ENCODE measurements at places on chromosomes 7 and 10.
A peak's percentile ranks its signal among the peaks of the same experiment; 100 is the strongest.

- peak; percentile 41 for DNase-seq
These were observed 75.7 kb downstream of the IMMP2L start for GRCh38 chr7:111486472-111487142.

GRCh38 chr10:30812018-30812851, 182.7 kb upstream of the LYZL2 start:
- peak; percentile 91 for DNase-seq

DNA sequence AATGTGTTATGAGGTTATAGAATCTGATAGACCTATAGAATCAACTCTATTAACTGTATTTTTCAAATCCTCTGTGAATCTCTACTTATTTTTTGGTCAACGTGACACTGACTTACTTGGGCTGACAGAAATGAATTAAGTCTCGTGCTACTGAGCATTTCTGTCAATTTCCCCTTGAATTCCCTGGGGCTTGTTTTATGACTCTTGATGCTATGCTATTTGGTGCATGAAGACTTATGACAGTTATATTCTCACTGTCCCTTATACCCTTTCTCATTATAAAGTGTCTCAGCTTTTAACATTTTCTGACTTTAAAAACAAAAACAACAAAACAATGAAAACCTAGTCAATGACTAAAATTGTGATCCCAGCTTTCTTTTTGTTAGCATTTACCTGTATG, 68.5 kb upstream of the OPALIN start:
- no peak for DNase-seq

DNA sequence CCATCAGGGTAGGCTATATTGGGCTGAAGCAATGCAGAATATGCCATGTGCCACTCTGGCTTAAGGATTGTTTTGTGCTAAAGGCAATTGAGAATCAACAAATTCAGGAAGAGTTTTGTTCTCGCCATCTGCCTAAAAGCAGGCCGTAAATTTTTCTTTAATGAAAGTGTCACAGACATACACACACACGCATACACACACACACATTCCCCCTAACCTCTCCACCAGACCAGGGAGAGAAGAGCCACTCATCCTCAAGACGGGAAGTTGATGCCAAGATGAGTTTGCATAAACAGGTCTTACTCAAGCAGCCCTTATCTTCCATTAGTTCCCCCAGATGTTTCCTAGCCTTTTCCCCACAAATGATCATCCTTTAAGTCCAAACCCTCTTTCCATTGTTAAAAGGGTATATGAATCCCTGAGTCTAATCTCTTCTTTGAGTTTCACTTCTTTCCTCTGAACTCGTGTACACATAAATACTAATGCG, 59.6 kb upstream of the TRIM24 start:
- DNase-seq, result no peak

GRCh38 chr7:33143996-33144718, 14.8 kb downstream of the BBS9 start:
- no peak for DNase-seq

DNA sequence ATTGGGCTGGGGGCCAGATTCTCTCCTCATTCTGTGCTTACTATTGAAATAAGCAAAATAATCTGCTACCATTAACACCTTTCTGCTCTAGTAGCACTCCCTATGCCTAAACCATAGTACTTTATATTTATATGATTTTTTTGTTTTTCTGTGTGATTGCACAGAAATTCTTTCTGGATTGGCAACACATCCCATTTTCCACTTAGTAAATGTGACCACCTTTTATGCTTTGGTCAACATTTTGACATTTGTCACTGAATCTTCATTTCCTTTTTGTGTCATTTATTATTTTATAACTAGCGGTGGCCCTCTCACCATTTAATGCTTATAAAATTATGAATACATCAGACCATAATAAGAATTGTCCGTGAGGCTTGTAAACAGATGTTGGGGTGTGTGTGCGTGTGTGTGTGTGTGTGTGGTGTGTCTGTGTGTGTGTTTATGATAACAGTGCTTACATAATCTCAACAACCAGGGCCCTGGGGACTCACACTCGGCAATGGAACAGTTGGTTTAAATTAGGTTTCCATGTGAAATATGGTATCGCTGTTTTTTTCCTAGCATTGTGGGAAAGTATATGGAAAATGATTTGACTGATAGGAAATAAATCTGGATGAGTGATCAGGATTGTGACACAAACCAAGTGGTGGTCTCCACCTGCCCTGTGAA, 138.9 kb downstream of the NOC3L start:
- peak; percentile 26 for DNase-seq

GRCh38 chr10:46020344-46020657, 10.1 kb downstream of the NCOA4 start:
- no peak for DNase-seq

GRCh38 chr10:124983321-124983720, 41.4 kb downstream of the ZRANB1 start:
- DNase-seq, result no peak

DNA sequence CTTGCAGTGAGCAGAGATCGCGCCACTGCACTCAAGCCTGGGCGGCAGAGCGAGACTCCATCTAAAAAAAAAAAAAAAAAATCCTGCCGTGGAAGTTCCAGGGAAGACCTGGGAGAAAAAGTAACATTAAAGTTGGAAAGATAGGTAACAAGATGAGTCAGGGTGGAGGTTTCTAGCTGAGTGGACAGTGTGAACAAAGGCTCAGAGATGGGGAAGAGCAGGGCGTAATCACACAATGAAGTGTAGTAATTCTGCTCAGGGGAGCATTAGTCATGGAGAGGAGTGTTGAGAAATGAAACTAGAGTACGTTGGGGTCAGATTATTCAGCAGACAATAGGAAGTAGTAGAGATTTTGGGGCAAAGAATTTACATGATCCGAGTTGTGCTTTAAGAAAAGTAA, 21.6 kb upstream of the WASL start:
- DNase-seq, result peak; percentile 20
